ENCODE measurements at places on chromosomes 2 and 18.
A peak's percentile ranks its signal among the peaks of the same experiment; 100 is the strongest.

- DNase-seq: no peak
These were observed 60.6 kb downstream of the KIF1A start for GRCh38 chr2:240759459-240759858.

GRCh38 chr2:184730288-184730687 is 132.0 kb downstream of the ZNF804A start:
- DNase-seq: no peak

GRCh38 chr2:63614983-63615945 is 26.5 kb downstream of the MDH1 start:
- no peak for DNase-seq

- no peak for DNase-seq
These were observed 1049.3 kb upstream of the CDH2 start for GRCh38 chr18:29226213-29226612.

DNA sequence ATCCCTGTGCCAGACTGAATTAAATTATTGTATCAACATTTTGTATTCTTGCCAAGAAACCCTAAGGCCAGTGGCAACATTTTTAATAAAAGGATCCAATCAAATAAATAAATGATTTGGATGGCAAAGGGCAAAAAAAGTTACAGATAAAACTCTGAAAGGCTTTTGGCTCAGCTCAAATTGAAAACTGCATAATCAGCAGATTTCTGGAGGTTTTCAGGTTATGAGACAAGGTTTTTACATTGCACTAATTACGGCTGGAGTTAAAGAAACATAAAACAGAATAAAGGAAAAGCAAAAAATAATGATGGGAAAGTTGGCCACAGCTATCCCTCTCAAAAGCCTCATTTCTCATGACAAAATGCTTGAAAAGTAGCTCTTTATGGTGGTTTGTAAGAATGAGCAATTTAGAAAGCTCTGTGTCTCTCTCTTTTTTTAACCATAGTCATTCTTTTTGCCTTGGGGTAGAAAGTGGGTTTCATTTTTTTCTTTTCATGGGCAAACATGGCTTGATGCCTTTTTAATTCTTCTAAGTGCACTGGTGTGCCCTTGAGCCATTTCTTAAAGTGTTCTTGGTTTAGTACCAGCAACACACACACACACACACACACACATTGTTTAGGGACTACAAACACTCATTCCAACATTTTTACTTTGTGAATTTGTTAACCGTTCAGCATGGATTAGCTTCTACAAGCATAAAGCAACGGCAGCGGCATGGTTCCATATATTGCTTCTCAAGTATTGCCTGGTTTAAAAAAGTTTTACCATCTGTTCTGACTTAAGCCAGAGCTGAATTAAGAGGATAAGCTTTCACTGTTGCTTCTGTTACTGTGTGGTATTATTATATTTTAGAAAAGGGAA is 747.1 kb upstream of the FSHR start:
- no peak for DNase-seq

DNA sequence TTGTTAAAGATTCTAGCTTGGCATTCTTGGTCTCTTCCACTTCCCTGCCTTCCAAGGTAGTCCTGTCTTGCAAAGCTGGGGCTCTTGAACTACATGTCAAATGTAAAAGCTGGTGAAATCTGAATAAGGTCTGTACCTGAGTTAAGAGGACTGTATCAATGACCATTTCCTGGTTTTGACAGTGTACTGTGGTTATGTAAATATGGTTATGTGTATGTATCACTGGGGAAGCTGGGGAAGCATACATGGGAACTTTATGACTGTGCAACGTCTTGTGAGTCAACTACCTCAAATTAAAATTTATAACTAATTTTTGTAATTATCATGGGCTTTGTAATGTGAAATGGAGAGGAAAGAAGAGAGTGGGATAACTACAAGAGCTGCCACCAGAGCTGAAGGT is 81.7 kb downstream of the COL4A4 start:
- no peak for DNase-seq

GRCh38 chr2:56671973-56672569 is 488.3 kb downstream of the CCDC85A start:
- no peak for DNase-seq

DNA sequence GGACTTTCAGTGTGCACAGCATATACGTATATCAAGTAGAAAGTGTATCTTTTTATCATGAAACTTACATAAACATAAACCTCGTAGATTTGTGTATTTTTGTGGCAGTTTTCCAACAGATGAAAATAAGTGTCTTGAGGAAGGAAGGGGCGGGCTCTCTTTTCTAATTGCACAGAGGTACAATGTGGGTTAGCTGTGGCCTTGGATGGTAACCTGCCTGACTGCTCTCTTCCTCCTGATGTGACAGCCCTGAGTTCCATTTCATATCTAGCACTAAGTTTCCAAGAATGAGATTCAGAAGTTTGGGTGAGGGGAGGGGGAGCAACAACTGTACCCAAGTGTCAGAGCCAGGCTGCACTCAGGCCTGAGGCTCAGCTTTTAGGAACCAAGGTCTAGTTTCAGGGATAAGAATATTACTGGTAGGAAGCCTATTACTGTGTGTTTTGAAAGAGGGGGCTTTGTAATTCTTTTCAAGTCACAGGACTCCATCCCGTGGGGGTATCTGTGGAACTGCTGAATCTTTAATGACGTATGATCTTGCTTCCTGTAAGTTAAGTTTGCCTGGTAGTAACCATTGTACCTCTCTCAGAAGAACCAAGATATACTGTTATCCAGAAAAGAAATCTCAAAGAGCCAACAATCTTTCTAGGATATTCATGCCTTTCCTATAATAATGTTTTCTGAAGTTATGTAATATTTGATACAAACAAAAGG is 483.7 kb downstream of the PTPRM start:
- DNase-seq: no peak

DNA sequence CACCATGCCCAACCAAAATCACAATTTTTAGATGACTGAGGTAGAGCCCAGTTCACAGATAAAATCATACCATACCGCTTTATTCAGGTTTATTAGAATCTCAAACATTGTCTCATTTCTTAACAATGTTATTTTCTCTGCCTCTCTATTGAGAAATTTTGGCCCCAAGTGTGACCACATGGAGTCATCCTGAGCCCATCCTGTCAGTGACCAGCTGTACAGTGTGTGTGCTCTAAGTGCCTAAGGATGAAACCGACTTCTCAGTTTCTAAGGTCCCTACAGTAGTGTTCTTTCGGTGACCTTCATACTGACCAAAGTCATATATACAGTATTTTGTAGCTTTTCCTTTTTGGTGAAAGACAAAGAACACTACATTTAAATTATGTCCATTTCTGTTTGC is 123.7 kb upstream of the MSTN start:
- DNase-seq: no peak

GRCh38 chr2:238856713-238857567 is 9.1 kb downstream of the TWIST2 start:
- DNase-seq: peak; percentile 59

DNA sequence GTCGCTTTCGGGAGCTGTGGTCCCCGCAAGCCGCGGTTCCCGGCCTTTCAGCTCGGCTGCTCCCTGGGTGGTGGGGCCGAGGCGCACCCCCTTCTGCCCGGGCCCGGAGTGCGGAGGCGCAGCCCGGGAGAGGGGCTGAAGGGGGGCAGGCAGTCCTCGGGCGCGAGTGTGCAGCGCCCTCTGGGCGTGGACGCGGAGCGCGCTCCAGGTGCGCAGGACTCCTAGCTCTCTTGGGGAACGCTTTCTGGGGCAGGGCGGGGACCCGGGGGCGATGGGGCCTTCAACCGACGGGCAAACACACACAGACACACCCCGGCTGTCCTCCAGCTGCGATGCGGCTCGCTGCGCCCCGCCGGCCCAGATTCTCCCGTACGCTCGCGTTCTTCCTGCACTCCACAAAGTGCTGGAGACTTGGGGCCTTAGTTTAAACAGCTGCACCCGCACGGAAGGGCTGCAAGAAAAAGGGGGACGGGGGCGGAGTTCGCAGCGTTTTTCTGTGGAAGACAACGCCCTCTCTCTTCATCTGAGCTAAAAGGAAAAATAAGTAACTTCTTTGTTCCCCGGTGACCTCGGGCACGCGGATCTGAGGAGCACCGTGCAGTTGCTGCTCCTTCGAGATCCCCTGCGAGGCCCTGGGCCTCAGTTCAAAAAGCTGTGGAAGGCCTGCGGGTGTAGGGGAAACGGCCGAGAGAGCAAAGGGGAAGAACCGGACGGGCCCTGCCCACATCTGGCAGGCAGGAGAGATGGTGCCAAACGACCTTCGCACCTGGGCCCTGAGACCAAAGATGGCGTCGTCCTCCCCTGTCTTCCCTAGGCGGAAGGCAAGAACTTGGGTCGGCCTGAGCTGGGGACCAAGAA is 593 bp upstream of the SDC1 start:
- DNase-seq: no peak

- peak; percentile 80 for DNase-seq
These were observed at the start of gene CYP26B1 for GRCh38 chr2:72147303-72147971. TSS of gene CYP26B1 (minus strand) at chr2:72147862. CDS start at chr2:72147834, 28 bp downstream.
